Choroid plexus epithelial cell (primary cell): ENCODE measurements at places on chromosomes 6 and 20.

DNA sequence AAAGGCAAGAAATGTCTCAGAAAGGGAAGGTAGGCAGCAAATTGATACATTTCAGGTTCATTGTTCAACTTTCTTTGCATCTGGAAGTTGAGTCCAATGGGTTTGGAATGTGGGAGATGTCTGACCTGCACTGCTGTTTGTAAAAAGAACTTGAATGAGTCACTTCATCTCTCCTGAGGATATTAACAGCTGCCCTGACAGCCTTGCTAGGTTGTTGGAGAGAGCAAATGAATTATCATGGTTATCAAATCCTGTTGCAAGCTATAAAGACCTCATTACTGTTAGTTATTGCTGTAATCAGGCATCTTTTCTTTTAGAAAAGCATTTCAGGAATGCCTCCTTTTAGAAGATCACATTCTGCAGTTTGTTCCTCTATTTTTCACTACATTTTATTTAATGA, 23.0 kb upstream of the FLRT3 start:
- peak; percentile 50 for DNase-seq

GRCh38 chr6:126625019-126625418, 285.1 kb downstream of the CENPW start:
- DNase-seq: peak; percentile 64

GRCh38 chr20:54214566-54214965, 6.7 kb downstream of the PFDN4 start:
- DNase-seq: no peak

GRCh38 chr20:21047981-21048380, 58.2 kb downstream of the LINC00237 start:
- no peak for DNase-seq

DNA sequence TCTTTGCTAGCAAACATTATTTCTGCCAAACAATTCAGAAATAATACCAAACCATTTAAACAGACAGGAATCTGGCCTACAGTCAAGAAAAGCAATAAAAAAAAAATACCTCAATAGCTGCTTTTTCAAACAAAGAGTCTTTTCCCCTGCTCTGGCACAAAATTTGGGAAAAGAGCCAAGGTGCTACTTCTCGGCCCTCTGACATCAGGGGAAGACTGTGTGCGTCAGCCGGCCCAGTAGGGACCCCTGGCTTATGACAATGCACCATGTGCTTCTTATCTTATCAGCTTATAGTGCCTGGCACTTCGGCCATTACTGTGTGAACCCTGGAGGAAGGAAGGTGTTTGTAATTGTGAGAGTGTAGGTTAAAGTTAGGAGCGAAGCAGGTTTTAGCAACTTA, 89.4 kb downstream of the PDE10A start:
- peak; percentile 97 for DNase-seq

DNA sequence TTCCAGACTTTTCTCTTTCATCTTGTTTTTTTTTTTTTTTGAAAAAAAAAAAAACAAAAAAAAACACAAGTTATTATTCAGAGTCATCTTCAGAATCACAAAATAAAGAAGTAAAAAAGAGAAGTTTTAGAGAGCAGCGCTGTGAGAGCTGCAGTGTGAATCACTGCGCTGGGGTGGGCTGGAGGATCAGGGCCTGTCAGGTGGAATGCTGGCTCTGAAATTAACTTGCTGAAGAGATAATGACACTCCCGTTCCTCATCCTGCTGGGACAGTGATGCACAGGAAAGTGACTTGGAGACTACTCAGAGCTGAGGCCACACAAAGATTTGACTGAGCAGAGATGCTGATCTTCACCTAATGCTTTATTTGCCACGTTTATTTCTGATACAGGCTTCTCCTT, 42.7 kb upstream of the CLDN20 start:
- DNase-seq: no peak

- DNase-seq: no peak
Measured at GRCh38 chr6:35638679-35639078, 50.0 kb downstream of the FKBP5 start.

- no peak for DNase-seq
Measured at GRCh38 chr20:36094497-36094896, 60.0 kb upstream of the EPB41L1 start.

DNA sequence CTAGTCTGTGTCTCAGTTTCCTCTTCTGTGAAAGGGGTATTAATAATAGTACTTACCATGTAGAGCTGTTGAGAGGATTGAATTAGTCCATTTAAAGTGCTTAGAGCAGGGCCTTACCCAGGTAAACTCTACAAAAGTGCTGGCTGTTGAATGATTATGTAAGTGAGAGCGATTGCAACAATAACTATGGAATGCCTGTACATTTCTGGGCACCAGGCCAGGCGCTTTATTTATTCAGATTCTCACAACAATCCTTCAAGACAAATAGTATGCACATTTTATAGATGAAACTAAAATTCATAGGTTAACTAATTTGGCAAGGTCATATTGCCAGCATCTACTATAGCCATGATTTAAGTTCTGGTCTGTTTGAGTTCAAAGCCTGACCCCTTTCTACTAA, 78.3 kb upstream of the MMS22L start:
- peak; percentile 30 for DNase-seq
